ENCODE measurements at places on chromosomes 4 and X. TPM values are rescaled to one million over a fixed set of nuclear protein-coding genes. Genes with fewer than 3 reads are reported as not detected.

ZNF595 gene
- total RNA-seq, result 27.1 TPM

ARHGAP24 gene
- 30.4 TPM for total RNA-seq

EREG gene
- 3.9 TPM for total RNA-seq

- no peak for DNase-seq
Measured at GRCh38 chr4:17702641-17703040, 78.8 kb downstream of the FAM184B start.

DNA sequence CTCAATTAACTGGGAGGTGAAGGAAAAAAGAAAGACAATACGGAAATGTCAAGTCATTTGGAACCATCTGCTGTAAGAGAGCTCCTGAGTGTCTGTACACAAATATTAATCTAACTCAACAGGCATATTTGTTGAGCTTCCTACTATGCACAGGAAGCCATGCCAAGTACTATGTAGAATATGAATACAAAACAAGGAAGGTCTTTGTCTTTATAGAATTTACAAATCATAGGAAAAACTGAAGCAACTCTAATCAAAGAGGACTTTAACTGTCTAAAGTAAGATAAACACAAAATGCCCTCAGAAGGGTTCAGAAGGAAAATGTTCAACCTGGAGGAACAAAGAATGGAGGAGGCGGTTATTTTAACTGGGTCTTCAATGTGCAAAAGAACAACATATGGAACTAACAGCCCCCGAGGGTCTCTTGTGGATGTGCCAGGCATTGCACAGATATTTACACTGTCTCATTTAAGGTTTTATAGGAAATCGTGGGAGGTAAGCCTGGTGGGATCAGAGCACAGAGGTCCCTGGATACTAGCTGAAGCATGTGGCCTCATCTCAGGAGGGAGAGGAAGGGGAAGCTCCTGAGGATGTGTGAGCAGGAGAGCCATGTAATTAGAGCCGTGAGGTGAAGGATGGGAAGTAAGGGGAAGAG, 5.8 kb downstream of the FAM114A1 start:
- no peak for DNase-seq

DNA sequence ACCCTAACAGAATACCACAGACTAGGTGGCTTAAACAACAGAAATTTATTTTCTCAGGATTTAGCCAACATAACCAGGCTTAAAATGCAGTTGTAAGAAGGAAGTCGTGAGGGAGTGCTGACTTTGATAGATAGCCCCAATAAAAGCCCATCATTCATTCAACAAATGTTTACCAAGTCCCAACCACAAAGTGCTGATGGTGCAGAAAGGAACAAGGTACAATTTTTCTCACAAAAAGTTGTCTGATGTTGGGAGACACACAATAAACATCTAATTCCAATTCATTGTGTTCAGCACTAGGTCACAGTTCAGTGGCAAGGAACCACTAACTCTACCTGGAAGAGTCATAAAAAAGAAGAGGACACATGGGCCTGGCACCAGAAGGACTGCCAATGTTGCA, 42.2 kb downstream of the AKAP4 start:
- DNase-seq, result no peak

DNA sequence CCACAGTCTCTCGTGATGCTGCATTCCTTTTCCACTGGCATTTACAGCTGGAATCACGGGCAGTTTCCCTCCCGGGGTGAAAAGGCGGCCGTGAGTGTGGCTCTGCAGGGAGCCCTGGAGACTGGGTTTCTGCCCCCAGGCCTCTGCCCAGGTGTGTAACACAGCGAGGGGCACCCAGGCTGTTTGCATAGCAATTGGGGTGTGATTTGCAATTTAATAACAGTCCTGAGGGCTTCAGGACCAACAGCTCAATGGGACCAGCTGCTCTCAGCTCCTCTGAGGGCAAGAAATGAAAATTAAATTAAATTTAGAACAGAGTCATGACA, 99.0 kb upstream of the SHOX start:
- no peak for DNase-seq

All from sigmoid colon (tissue), 7 donors.